ENCODE measurements at places on chromosomes 2 and 18.

DNA sequence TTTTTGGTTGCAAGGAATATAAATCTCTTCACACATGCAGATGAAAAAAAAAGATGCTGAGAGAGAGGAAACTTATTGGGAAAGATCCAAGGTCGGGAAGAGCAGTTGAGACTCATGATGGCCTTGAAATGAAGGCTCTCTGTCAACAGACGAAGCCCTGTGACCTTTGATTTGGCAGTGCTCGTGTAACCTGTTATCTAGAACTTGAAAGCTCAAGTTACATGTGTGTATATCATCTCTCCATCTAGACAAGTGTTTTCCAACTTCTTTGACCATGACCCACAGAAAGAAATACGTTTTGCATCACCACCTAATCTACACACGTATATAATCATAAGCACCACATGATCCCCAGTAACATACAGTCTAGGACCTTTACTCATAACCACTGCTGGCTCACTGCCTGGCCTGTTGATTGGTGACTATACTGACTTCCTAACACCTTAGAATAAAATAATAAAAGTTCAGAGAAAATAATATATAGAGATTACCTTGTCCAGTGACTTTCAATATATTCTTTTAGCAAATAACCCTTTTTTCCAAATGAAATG, 319.0 kb upstream of the PKDCC start:
- no peak for DNase-seq

- no peak for DNase-seq
Observed at GRCh38 chr2:196247114-196247975, 76.0 kb upstream of the STK17B start.

- no peak for DNase-seq
Observed at GRCh38 chr2:209584915-209585314, 161.1 kb downstream of the MAP2 start.

- DNase-seq: peak; percentile 81
Observed at GRCh38 chr2:162029287-162029901, 44.6 kb downstream of the DPP4 start.

DNA sequence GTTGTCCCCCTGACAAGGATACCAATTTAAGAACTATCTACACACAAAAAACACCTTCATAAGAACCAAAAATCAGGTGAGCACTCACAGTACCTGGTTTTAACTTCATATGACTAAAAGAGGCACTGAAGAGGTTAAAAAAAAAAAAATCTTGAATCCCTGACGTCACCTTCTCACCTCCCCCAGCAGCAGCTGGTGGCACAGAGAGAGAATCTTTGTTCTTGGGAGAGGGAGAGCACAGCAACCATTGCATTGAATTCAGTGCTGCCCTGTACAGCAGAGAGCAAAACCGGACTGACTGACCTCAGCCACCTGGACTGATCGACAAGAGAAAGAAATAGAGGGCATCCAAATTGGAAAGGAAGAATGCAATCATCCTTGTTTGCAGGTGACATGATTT, 566.0 kb downstream of the TMX3 start:
- no peak for DNase-seq

DNA sequence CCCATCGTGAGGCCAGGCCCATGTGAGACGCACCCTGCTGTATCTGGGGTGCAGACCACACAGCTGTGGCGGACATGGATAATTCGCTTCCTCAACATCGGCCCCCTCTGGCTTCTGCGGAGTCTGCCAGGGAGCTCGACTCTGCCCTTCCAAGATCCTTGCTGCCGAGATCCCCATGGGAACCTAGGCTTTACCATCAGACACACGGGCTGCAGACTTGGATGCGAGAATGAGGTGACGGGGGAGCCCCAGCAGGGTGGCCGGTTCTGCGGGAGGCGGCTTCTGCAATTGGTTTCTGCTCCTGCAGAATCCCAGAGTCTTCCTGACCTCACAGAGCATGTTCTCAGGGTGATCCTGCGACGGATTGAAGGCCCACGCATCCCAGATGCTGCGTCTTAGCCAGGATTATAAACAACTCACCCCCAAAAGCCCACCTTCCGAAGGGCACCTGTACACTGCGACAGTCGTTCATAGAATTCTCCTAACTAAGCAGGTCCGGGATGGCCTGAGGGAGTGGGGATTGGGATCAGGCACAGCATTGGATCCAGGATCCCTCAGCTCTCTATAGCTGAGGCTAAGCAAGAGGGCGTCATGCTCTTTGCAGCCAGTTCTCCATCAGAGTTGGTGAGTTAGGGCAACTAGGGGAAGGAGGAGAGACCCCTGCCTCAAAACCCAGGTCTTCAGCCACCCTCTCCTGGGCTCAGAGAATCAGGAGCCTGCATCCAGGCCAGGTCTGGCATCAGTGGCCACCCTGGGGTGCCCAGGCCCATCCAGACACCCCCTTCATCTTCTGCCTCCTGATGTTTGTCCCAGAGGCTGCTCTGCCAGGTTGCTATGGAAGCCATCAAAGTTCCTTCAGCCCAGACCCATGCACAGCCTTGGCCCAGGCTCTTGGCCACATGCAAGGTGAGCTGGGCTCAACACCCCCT, 74.7 kb upstream of the SNTG2 start:
- no peak for DNase-seq

- DNase-seq: no peak
Observed at GRCh38 chr2:8438476-8438875, 243.4 kb upstream of the ID2 start.

- DNase-seq: no peak
Observed at GRCh38 chr18:3661989-3662388, 212.0 kb downstream of the TGIF1 start.

- DNase-seq: no peak
Observed at GRCh38 chr18:55778788-55779690, 191.0 kb upstream of the TCF4 start.

DNA sequence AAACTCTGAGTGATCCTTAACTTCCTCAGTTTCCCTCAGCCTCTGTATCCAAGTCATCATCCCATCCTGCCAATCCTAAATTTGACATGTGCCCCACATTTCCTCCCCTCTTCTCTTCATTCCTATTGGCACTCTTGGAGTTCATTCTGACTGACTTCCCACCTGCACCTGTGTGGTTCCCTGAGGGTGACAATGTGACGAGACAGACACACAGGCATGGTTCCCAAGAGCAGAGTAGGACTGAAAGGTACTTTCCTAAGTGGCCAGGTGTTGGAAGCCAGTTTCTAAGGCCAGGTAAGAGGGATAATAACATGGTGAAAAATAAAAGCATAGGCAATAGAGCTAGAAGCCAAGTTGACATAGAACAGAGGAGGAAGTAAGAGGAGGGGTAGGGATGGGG, 24.2 kb upstream of the REG3G start:
- no peak for DNase-seq

GRCh38 chr2:227464851-227465250, 7.1 kb upstream of the AGFG1 start:
- no peak for DNase-seq

DNA sequence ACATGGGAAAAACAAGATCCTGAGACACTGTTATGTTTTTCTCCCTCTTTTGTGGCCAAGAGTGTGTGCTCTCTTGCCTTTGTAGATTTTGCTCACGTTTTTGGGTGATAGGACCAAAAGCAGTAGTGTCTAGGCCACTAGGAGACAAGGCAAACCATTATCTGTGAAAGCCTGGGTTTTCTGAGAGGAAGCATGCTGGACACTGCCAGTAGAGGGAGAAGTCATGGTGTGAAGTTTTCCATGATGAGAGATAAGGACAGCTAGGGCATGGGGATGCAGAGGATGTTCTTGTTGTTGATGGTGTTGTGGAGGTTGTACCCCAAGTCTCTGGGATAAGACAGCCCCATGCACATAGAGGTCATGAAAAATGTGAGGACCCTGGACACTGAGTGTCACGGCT, 285.3 kb downstream of the SOX11 start:
- DNase-seq: no peak

DNA sequence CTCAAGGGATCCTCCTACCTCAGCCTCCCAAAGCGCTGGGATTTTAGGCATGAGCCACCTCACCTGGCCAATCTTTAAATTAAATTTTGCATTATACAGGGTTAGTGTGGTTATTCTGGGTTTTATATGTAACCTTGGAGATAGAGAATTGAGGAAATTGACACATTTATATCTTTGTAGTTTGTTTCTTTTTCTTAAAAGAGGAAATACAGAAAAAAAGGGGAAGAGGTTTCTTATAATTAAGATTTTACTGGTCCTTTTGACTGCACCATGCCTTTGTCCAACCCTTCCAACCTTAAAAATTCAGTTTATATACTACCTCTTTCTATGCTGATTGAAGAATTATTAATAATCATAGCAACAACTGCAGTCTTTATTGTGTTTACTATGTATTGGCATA, 210.1 kb upstream of the STON1 start:
- DNase-seq: no peak

- no peak for DNase-seq
Observed at GRCh38 chr18:79371561-79372121, 24.1 kb upstream of the NFATC1 start.

DNA sequence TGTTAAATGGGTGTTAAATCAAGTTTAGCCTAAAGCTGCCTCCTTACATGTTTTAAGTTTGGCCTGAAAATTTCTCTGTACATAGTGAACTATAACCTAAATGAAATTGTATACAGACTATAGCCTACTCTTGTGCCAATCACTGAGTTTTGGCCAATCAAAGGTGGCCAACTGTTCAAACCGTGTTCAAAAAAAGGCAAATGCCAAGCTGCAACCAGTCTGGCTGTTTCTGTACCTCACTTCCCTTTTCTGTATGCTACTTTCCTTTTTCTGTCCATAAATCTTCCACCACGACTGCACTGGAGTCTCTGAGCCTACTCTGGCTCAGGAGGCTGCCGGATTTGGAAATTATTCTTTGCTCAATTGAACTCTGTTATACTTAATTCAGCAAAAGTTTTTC, 121.0 kb downstream of the SPOPL start:
- DNase-seq: no peak

- peak; percentile 80 for DNase-seq
Observed at GRCh38 chr2:46299365-46300263, 2.4 kb downstream of the EPAS1 start.

- no peak for DNase-seq
Observed at GRCh38 chr2:11678306-11678960, 8.4 kb upstream of the NTSR2 start.

GRCh38 chr2:240136013-240136670, at the start of gene COPS9:
TSS of gene COPS9 (minus strand) at chr2:240136305. CDS start at chr2:240136284, 21 bp downstream.
- DNase-seq: peak; percentile 38

GRCh38 chr2:200399046-200399445, 92.6 kb downstream of the SPATS2L start:
- peak; percentile 86 for DNase-seq

DNA sequence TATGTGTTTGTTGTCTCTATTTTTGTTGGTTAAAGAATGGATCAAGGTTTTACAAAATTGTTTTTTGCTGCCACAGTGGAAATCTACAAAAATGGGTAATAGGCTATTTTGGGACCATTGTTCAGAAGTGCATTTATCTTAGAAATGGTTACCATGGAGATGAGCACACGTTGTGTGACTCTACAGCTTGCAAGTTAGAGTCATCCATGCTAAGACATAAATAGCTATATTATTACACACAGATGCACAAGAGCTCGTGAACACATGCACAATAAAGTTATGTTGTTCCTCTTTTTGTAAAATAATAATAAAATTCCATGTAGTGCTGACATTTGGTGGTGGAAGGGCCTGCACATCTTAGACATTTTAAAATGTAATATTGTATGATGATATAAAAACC, 15.5 kb upstream of the DUSP19 start:
- DNase-seq: peak; percentile 24

DNA sequence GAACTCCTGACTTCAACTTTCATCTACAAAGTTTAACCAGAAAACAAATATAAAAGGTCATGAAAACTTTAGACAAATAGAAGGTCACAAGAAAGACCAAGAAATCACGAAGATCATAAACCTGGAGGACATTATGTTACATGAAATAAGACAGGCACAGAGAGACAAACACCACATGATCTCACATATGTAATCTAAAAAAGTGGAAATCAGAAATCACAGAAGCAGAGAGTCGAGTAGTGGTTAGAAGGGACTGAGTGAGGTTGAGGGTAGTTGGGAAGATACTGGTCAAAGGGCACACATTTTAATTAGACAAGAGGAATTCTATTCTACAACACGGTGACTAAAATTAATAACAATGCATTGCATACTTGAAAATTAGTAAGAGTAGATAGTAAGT, 1.4 kb downstream of the GCFC2 start:
- no peak for DNase-seq

- DNase-seq: no peak
Observed at GRCh38 chr2:157305723-157306110, 19.9 kb downstream of the ERMN start.

DNA sequence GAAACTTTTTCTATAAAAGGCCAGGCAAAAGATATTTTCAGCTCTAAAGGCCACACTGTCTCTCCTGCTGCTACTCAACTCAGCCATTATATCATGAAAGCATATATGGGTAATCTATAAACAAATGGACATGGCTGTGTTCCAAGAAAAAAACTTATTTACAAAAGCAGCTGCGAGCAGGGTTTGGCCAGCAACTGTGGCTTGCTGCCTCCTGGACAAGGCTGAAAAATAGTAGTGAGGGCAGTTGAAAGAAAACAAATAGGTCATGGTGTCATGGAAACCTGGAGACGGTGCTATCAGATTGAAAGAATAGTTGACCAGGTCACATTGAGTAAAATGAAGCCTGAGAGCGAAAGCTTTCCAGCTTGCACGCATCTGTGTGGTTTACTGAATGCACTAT, 89.2 kb upstream of the LRATD1 start:
- DNase-seq: peak; percentile 44

- DNase-seq: peak; percentile 25
Observed at GRCh38 chr2:154449951-154450658, 248.4 kb upstream of the KCNJ3 start.

- DNase-seq: peak; percentile 93
Observed at GRCh38 chr2:166184789-166185188, 57.0 kb upstream of the SCN1A start.

DNA sequence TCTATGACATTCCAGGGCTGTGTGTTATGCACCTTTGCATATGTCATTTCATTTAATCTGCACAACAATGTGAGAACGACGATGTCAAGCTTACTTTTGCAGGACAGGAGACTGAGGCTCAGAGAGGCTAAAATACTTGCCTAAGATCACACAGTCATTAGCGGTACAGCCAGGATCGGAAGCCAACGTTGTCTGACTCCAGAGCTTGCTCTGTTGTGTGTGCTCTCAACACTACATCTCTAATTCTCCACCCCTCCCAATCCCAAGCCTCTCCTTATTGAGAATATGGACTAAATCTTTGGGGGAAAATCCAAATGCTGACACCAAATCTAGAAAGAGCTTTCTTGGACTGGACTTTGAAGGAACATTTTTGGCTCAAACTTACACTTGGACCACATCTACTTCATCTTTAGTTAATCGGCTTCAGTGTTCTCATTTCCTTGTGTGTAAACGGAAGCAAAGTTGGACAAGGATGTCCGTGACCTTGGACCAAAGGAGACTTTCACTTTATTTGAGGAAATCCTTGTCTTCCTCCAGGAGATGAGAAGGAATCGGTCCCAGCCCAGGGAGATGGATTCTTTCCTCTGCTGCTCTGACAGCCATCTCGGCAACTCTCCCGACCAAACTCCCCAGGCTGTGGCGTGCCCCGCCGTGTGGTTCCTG, 242.4 kb downstream of the LPIN1 start:
- DNase-seq: no peak

- DNase-seq: peak; percentile 66
Observed at GRCh38 chr2:64839844-64840243, 149.4 kb upstream of the SLC1A4 start.

All from renal cortical epithelial cell (primary cell).